ENCODE measurements at places on chromosomes 3 and 15. TPM values are rescaled to one million over a fixed set of nuclear protein-coding genes. Genes with fewer than 3 reads are reported as not detected.

AHSG gene
- not detected for polyA plus RNA-seq

ATP13A3 gene
- 54.7 TPM for polyA plus RNA-seq

PFN2 gene
- polyA plus RNA-seq = 0.37 TPM

RHOV gene
- polyA plus RNA-seq = 2.6 TPM

CSPG5 gene
- 4.5 TPM for polyA plus RNA-seq

FURIN gene
- polyA plus RNA-seq = 50.3 TPM

XIRP1 gene
- 0.07 TPM for polyA plus RNA-seq

HESX1 gene
- polyA plus RNA-seq = 1.2 TPM

EHD4 gene
- 7.5 TPM for polyA plus RNA-seq

SCN5A gene
- polyA plus RNA-seq = 1.4 TPM

CCDC39 gene
- polyA plus RNA-seq = not detected

RFTN1 gene
- 0.11 TPM for polyA plus RNA-seq

PARP6 gene
- polyA plus RNA-seq = 43.4 TPM

IL17RD gene
- not detected for polyA plus RNA-seq

TMC3 gene
- not detected for polyA plus RNA-seq

- no peak for DNase-seq
These were observed 43.3 kb downstream of the RORA start for GRCh38 chr15:61185759-61186158.

GRCh38 chr3:149983628-149984027 is 12.9 kb upstream of the PFN2 start:
- no peak for DNase-seq

DNA sequence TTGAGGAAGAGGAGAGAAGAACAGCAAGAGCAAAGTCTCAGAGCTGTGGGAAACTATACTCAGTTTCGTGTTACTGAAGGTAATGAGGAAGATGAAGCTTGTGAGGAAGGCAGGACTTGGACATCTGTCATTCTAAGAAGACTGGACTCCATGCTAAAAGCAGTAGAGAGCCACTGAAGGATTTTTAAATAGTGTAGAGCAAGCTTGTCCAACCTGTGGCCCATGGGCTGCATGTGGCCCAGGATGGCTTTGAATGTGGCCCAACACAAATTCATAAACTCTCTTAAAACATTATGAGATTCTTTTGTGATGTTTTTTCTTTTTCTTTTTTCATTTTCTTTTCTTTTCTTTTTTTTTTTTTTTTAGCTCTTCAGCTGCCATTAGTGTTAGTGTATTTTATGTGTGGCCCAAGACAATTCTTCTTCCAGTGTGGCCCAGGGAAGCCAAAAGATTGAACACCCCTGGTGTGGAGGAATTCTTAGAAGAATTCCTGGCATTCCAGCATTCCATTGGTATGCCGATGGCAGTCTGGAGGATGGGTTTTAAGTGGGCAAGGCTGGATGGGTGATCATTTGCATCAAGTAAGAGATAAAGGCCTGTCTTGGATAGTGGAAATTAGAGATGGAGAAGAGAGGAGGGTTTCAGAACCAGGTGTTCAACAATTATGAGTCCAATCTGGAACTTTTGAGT is 6.9 kb upstream of the NFKBIZ start:
- DNase-seq = no peak

DNA sequence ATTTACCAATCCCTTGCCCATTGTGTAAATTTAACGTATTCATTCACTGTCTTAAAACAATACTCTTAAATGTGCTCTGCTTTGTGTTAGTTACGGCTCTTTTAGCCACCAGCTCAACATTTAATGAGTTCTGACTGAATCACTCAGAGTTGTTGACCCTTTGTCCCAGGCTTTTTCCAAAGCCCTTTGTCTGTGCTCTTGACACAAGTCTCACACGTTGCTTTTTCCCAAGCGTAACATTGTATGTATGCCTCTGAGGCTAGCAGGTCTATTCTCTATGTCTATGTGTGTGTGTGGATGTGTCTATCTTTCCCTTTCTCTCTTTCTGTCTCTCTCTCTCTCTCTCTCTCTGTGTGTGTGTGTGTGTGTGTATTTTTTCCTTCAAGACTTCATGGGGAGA is 435.4 kb upstream of the GOLIM4 start:
- DNase-seq = no peak

DNA sequence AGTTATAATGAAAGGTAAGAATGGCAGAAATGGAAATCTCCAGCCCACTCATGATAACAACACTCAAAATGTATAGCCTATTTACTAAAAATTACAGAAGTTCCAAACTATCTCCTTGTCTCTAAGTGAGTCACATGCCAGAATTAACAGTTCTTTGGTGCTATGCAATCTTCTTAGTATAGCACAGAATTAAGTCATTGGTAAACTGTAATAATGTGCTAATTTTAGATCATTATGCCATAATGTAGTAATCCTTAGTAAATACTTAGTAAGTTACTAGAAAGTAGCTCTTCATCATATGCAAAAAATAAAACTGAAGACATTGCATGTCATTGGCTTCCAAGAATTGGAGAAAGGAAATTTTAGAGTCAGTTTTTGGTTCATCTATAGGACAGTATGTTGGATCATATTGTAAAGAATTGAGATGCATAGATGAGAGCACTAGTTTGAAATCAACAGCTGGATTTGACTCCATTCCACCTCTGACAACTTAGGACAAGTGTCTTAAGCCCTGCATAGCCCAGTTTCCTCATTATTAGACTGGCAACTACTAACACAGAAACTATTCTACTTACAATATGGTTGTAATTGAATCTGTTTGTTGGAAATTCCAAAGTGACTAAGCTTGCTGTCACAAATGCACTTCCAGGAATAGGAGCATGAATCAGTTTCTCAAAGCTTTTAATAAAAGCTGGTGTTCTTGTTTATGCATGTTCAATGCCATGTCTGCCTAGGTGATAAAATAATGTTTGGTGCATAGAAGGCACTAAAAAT is 40.1 kb upstream of the CD47 start:
- no peak for DNase-seq

- DNase-seq = no peak
These were observed 8.1 kb upstream of the CSK start for GRCh38 chr15:74773731-74774252.

DNA sequence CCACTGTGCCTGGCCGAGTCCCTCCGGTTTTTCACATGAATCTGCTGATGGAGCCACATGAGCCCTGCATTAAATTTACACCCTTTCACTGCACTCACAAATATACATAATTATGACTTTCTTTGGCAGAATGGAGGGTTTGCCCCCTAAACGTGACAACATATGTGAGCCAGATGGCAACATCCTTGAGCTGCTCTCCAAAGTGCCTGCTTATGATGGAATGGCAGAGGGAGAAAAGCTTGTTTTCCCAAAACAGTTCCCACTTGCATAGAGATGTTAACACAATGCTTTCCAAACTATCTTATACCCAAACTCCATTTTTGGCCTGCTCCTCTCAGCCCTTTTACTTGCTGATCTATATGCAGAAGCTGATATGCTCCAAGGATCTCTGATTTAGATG is 54.9 kb downstream of the ABCC5 start:
- no peak for DNase-seq

DNA sequence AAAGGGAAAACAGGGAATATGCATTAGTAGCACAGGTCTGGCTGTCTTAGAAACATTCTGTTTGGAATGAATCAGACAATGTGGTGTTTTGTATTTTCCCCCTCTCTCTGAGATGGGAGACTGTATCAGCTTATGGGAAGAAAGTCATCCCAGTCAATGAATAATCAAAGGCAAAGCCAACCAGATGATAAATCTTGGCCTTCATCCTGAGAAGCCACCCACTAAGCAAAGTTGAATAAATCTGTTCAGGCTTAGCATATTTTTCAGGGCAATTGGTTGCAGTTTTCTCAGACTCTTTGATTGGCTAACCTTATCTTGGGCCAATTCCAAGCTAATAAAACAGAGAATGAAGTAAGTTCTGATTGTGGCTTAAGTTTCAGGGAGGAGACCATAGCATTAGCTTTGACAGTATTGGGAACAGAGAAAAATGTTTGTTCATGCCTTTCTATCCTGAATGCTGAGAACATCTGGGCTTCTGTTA is 63.6 kb upstream of the ARL8B start:
- no peak for DNase-seq

- no peak for DNase-seq
These were observed 95.0 kb downstream of the MYLK start for GRCh38 chr3:123789160-123789559.

- DNase-seq = no peak
These were observed 228.2 kb downstream of the OPA1 start for GRCh38 chr3:193821151-193821668.

GRCh38 chr3:15289661-15290060 is 42.7 kb downstream of the SH3BP5 start:
- DNase-seq = no peak

DNA sequence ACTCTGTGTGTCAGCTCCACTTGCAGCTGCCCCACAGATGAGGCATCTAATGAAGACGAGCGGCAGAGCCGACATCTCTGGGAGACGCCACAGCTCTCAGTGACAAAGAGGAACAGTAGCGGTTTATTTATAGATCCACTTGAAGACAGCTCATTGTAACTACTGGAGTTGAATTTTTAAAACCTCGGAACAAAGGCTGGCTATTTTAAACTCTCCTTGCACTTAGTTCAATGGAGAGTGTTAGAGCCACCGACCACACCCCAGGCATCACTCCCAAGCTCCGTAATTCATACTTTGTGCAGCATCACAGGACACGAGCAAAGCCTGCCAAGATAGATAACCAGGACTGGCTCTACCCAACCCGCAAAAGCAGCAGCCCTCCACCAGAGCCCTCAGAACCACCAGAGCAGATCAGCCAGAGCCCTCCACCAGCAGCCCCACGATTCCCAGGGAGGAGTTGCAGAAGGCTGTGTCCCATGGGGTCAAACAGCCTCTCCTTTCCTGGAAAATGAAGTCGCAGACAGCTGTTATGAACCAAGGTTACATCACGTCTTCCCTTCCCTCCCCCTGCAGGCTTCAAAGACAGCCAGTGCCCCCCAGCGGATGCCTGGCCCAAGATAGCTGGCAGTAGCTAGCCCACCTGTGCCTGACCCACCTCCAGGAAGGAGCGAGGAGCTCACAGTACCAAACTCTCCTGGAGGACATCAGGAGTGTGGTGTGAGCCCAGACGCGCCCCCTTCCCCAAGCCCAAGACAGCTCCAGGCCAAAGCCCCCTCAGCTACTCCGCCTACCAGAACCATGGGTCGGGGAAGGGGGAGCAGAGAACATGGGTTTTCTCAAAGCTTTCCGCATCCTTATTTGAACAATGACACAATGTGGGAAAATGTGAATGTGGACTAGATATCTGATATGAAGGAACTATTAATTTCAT is 45.7 kb downstream of the POC1A start:
- peak; percentile 54 for DNase-seq

DNA sequence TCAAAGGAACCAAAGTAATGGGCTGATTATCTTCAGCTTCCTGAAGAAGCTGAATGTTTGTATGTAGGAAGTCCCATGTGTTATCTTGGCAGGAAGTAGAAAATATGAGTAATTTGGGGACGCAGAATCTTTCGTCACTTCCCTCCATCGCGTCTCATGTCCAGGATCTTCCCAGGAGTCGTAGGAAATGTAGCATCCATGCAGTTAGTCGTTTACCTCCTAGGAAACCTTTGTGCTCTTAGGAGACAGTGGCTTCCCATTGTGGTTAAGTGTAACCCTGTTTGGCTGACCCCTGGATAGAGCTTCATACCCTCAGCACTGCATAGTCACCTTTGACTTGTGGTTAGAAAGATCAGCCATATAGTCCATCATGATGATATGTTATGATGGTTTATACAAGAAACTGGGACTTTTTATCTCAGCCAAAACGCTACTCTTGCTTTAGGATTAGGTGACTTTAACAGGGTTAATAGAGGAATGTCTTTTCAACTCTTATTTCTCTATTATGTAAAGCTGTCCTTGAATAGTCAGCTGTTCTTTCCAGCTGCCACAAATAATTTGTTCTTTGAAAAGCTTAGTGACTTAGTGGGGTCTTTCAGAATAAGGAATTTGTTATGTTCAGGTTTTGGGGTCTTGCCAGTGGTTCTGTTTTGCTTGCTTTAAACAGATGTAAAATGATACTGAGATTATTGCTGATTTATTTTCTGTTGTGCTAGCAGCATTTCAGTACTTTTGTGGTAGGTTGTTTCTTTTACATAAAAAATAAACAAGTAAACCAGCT is 92.2 kb downstream of the KLHL25 start:
- DNase-seq = no peak

GRCh38 chr15:62244762-62245161 is 79.7 kb upstream of the C2CD4B start:
- DNase-seq = no peak

GRCh38 chr3:97720417-97720816 is 44.1 kb upstream of the ARL6 start:
- DNase-seq = no peak

DNA sequence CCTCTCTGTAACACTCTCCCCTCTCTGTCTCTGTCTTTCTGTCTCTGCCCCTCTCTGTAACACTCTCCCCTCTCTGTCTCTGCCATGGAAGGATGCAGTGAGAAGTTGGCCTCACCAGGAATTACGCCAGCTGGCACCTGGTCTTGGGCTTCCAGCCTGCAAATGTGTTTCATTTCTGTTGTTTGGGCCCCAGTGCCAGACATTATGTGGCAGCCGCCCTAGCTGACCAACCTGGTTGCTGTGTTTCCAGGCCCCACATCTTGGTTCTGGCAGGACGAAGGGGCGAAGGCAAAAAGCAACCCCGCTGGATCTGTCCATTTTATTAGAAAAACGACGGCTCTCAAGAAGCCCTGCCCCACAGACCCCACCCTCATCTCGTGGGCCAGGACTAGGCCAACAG is 5.2 kb upstream of the ZXDC start:
- no peak for DNase-seq

GRCh38 chr15:47961401-47962090 is 159.2 kb upstream of the SLC24A5 start:
- DNase-seq = no peak

DNA sequence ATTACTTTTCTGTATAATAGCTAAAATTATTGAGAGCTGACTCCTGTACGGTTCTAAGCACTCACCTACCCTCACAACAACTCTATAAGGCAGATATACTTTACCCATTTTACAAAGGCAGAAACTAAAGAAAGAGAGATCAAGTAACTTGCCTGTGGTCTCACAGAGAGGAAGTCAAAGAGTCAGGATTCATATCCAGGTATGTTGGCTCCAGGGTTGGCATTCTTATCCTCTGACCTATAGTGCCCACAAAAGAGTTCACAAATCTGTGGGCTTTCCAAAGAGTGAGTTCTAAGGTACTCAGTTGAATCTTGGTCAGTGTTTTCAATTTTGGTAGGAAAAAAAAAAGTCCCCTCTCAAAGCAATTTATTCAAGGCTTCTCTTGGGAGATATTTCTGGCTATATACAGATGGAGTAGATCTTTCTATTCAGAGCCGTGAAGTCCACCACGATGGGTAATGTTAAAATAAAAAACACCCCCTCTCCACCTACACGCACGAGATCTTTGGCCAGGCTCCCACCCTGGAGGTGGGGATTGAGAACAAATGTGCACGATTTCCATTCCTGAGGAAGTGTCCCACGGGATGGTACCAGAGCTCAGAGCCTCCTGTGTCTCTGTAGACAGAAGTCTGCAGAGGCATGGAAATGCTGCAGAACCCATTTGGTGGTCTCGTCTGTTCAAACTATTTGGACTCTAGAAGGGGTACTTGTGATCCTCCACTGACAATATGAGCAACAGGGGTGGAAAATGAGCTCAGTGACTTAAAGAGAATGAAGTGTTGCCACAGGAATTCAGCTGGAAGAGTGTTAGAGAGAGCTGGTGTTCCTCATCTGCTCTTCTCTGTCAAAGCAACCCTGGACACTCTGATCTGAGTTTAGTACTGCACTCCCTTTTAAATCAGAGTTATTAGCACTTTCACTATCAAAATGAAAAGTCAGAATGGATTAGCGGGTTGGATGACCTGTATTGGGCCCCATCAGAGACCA is 212.1 kb upstream of the EIF1B start:
- no peak for DNase-seq

GRCh38 chr3:186931532-186932280 is 1.4 kb downstream of the ST6GAL1 start:
- DNase-seq = no peak

GRCh38 chr3:31978553-31978952 is 2.5 kb downstream of the OSBPL10 start:
- DNase-seq = no peak

All from K562 (cell line).